NCI-H748 treated with DMSO at 0.1 percent for 48 hours (cell line): ENCODE measurements at places on chromosomes 5 and 9.

DNA sequence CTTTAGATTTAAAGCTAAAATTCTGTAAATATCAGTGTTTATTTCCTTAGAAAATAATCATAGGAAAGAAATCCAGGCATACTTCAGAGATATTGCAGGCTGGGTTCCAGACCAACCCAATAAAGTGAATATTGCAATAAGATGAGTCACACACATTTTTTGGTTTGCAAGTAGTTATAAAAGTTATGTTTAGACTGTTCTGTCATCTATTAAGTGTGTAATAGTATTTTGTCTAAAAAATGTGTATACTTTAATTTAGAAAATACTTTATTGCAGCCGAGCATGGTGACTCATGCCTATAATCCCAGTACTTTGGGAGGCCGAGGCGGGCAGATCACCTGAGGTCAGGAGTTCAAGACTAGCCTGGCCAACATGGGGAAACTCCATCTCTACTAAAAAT lies 6.9 kb upstream of the RIC1 start:
- no peak for DNase-seq

DNA sequence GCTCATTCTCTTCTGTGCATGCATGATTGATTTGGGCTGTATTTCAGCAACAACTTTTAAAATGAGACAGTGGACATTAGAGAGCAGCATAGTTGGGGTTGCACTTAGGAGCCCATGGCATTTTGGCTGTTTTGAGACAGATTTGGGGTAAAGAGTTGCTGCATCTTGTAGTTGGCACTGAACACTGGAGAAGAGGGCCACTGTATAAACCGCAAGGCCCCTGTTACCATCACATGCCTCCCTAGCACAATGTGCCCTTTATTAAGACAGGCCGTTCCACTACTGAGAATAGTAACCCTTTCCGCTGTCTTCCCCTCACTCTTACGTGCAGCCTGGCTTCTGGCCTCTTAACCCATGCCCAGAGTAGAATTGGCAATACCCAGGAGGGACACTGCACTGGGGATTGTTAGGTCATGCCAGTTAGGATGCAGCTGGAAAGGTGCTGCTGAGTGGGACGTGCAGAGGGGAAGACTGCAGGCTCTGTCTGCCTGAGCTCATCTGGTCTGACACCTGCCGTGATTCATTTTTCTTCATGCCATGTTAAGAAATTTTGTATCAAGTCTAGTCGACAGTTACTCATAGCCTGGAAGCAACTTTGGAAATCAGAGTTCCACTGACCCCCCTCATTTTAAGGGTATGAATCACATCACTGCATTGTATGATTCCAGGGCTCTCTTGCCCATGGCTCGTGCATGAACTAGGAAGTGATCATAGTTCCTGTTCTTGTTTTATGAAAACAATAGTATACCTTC lies 146.9 kb upstream of the DMRT1 start:
- DNase-seq, result no peak

- no peak for DNase-seq
Measured at GRCh38 chr5:117131876-117132275, 557.3 kb upstream of the SEMA6A start.

- DNase-seq, result no peak
Measured at GRCh38 chr9:109408759-109409462, 88.1 kb upstream of the EPB41L4B start.

- no peak for DNase-seq
Measured at GRCh38 chr9:92875373-92875772, 2.5 kb downstream of the ZNF484 start.
